Activated naive CD4-positive, alpha-beta T cell treated with anti-CD3 and anti-CD28 coated beads, Interleukin-2, amount 50 U/mL, for 72 hours (primary cell): ENCODE measurements at places on chromosomes 5 and 9. TPM values are rescaled to one million over a fixed set of nuclear protein-coding genes. Genes with fewer than 3 reads are reported as not detected.

GRCh38 chr5:138180183-138180782, 1.4 kb downstream of the KIF20A start:
- DNase-seq, result no peak

GRCh38 chr5:394671-395155, 48.3 kb upstream of the EXOC3 start:
- no peak for DNase-seq

DNA sequence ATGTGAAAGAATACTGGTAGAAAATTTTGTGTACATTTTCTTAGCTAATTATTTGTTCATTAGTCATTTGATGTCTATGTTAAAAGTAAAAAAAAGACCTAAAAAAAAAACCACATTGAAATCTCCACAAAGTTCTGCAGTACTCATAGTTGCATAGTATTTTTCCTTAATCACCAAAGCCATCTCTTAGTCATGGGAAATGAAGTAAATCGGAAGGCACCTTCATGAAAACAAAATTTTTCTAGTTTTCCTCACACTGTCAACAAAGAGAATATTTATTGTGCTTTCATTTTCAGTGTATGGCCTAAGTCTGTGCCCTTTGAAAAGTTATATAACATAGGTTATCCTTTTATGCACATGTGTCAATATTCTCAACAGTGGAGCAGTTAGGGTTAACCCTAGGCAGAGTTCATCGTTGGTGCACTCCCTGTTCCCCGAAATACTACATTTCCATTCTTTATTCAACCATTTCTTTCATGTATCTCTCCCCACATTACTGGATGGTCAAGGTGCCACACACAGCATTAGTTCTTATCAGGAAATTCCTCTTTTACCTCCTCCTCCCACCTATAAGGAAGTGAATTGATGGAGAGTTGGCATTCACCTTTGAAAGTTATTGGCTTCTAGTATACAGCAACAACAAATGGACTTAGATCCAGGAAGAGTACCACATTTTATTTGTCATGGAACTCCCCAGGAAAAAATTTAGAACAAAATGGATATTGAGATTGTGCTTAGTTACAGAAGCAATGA, 93.1 kb downstream of the NUDT12 start:
- DNase-seq, result no peak

DNA sequence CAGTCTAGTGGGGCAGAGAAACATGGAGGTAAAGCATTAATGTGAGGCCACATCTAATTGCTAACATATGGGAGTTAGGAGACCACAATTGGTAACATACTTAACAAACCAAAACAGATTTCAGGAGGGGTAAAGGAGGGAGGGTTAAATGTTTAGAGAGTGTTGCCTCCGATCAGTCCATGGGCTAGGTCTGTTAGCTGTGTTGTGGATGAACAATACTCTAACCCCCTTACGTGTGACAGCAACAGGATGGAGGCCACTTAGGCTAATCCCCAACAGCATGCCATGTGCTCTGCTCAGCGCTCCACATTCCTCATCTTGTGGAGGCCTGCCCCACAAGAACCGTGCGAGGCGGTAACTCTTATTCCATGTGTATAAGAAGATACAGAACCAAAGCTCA, 167.0 kb downstream of the CRB2 start:
- DNase-seq, result no peak

DNA sequence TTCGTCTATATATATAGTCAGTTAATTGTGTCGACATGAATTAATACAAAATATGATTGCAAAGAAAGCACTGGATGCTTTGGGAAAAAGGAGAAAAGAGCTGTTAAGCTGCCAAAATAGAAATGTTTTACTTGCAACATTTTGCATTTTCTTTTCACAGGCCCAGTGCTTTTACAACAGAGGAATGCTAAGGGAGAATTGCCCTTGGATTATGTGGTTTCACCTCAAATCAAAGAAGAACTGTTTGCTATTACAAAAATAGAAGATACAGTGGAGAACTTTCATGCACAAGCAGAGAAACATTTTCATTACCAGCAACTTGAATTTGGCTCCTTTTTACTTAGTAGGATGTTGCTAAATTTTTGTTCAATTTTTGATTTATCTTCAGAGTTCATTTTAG, 76.2 kb downstream of the SLF1 start:
- no peak for DNase-seq

GRCh38 chr5:93503598-93504067, 77.4 kb downstream of the NR2F1-AS1 start:
- DNase-seq, result no peak

- no peak for DNase-seq
Observed at GRCh38 chr5:143685246-143685815, 126.6 kb upstream of the HMHB1 start.

Gene SAXO1
- total RNA-seq, result not detected

DNA sequence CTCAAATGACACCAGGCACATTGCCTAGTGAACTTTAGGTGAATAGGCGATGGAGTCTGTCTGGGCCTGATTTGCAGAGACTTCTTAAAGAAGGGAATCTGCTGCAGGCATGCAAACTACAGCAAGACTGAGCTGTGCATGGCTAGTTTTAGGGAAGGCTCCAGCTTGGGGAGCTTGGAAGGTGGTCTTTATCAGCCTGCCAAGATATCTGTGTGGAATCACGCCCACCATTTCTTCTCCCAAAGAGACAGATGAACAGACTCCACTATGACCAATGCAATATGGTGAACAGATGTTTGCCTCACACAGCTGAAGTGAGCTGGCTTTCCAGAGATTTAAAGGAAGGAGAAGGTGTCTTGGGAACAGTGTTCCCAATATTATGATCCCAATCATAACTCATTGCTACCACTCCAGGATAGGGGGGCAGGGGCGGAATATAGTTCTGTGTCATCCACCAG, 129.0 kb upstream of the HMHB1 start:
- no peak for DNase-seq

Gene ADAMTSL1
- not detected for total RNA-seq

- no peak for DNase-seq
Observed at GRCh38 chr9:114264806-114265550, 57.9 kb upstream of the ORM1 start.
